Head of caudate nucleus (tissue), 42 donors: ENCODE measurements at places on chromosomes 13 and 19.

GRCh38 chr13:98394820-98395510 is 181.9 kb downstream of the STK24 start:
- DNase-seq: no peak

GRCh38 chr19:7862413-7862951 is 11.7 kb downstream of the PRR36 start:
- peak; percentile 58 for DNase-seq

DNA sequence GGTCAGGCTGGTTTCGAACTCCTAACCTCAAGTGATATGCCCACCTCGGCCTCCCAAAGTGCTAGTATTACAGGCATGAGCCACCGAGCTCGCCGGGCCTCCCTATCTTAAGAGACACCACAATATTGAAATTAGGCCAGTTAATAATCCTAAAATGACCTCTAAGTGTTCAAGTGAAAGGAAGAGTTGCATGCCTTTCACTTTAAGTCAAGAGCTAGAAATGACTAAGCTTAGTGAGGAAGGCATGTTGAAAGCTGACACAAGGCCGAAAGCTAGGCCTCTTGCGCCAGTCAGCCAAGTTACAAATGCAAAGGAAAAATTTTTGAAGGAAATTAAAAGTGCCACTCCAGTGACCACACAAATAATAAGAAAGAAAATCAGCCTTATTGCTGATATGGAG is 144.5 kb upstream of the FNDC3A start:
- no peak for DNase-seq

- DNase-seq: no peak
Measured at GRCh38 chr19:42306646-42307045, 4.2 kb upstream of the PAFAH1B3 start.

DNA sequence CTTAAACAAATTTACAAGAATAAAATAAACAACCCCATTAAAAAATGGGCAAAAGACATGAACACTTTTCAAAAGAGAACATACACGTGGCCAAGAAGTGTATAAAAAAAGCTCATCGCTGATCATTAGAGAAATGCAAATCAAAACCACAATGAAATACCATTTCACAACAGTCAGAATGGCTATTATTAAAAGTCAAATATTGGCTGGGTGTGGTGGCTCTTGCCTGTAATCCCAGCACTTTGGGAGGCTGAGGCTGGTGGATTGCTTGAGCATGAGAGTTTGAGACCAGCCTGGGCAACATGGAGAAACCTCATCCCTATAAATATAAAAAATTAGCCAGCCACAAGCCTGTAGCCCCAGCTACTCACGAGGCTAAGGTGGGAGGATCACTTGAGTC is 89.9 kb downstream of the UBL3 start:
- DNase-seq: no peak

DNA sequence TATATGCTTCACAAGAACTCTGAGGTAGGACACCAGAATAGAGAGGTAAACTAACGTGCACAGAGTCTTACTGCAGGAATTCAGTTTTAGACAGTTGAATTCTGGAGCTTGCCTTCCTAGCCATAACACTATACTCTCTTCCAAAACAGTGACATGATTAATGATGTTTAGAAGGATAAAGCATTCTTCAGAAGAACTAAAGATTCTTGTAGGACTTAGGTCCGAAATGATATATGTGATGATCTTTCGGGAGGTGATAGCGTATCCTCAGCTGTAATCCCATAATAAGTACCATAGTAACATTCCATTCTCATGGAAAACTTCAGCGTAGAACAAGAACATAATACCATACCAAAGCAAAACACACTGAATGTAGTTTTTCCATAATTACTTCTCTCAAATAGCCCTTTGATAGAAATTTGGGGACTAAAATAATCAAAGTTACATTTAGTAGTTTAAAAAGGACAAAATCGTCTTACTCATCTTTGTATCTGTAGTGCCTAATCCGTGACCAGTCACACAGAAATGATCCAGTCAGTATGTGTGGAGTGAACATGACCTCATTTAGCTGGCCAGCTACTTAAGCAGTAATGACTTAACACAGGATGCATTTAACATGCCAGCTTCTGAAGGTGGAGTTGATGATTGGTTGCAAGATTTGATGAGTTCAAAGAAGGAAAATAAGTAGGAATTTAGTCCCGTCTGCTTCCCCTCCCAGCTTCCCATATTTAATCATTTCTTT is 38.4 kb downstream of the PIBF1 start:
- no peak for DNase-seq

GRCh38 chr19:55519451-55520311 is 17.3 kb downstream of the SBK2 start:
- DNase-seq: no peak

DNA sequence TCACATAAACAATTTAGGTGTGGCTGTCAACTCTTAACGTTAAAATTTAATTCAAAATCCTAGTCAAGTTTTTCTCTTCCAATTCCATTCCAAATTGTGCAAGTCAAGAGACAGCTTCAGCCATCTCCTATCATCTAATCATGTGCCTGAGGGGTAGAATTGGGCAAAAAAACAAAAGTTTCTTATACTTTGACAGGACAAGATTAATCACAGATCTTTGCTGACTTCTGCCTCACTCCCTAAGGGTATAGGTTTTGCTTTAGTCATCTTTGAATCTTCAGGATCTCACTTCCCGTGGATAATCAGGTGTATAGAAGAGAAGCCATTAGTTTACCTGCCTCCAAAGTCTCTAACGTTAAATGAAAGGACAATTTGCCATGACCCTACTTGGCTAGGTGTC is 24.6 kb downstream of the RNF17 start:
- DNase-seq: no peak

GRCh38 chr13:91647361-91647990 is 249.1 kb downstream of the GPC5 start:
- no peak for DNase-seq

DNA sequence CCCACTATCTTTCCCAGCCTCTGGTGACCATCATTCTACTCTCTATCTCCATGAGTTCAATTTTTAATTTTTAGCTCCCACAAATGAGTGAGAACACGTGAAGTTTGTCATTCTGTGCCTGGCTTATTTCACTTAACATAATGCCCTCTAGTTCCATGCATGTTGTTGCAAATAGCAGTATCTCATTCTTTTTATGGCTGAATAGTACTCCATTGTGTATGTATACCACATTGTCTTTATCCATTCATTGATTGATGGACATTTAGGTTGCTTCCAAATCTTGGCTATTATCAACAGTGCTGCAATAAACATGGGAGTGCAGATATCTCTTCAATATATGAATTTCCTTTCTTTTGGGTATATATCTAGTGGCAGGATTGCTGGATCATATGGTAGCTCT is 22.9 kb upstream of the ZFP82 start:
- no peak for DNase-seq

GRCh38 chr13:105692769-105693168 is 842.7 kb downstream of the EFNB2 start:
- DNase-seq: no peak

GRCh38 chr13:51125495-51126226 is 14.6 kb upstream of the C13orf42 start:
- DNase-seq: peak; percentile 55

- DNase-seq: no peak
Measured at GRCh38 chr19:19382118-19382517, 23.4 kb upstream of the GATAD2A start.

DNA sequence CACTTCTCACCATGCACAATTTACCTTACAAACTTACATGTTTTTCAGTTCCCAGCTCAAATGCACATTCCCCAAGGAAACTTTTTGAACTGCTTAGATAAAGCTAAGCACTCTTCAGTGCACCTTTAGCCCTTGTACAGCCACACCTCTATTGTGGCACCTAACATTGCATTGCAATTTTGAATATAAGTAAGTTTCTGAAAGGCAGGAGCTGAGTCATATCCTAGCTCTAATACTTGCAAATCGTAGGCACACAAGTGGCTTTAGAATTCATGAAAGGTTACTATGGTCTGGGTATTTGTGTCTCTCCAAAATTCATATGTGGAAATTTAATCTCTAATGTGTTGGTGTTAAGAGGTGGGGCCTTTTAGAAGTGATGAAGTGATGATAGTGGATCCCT is 4.9 kb upstream of the ESD start:
- no peak for DNase-seq

- no peak for DNase-seq
Measured at GRCh38 chr19:11843722-11844121, 4.8 kb upstream of the ZNF439 start.

- DNase-seq: no peak
Measured at GRCh38 chr13:90510319-90510718, 837.2 kb upstream of the MIR17HG start.

- no peak for DNase-seq
Measured at GRCh38 chr13:38871275-38871674, 119.4 kb downstream of the STOML3 start.

DNA sequence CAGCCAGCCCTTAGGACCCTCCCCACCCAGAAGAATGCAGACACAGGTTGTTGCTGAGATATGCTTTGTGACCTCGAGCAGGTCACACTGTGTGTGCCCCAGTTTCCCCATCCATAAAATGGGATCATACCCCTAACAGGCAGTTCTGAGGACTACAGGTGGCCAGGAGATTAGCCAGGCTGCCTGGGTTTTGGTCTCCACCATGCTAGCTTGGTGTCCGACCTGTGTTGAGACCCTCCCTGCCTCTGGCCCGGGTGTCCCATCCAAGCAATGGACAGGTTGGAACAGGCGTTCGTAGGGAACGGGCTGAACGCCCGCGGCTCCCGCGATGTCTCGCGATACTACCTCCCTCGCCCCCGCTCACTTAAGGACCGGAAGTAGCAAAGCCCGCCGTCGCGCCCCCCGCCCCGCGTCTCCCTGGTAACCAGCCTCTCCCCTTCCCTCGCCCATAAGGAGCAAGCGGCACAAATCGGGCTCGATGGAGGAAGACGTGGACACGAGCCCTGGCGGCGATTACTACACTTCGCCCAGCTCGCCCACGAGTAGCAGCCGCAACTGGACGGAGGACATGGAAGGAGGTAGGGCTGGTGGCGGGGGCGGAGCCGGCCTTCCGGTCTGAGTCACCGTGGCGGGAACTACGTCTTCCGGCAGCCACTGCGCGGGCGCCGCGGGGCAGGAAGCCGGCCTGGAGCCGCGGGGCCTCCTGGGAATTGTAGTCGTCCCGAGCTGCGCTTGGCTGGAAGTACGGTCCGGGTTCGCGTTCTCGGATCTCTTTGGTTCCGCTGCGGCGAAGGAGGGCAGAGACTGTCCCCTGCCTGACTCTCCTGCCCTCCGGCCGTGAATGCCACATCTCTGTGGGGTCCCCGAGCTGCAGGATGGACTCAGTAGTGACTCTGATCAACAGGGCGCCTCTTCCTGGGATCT is 45.4 kb downstream of the SMIM24 start:
- DNase-seq: peak; percentile 96

DNA sequence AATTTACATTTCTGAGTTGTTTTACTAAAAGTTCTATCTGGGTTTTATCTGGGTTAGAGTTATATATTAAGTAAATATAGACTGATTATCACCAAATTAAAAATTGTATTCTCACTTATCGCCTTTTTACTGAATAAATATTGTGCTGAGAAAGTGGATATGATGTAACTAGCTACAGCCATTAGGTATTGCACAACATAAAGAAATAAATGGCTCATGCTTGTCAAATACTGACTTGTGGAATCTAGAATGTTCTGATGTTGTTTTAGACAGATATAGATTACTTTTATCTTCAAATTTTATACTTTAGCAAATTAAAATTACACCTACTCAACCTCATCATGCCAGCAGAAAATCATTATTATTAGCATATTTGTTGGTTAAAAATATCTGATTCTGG is 1277.1 kb upstream of the MIR17HG start:
- no peak for DNase-seq

DNA sequence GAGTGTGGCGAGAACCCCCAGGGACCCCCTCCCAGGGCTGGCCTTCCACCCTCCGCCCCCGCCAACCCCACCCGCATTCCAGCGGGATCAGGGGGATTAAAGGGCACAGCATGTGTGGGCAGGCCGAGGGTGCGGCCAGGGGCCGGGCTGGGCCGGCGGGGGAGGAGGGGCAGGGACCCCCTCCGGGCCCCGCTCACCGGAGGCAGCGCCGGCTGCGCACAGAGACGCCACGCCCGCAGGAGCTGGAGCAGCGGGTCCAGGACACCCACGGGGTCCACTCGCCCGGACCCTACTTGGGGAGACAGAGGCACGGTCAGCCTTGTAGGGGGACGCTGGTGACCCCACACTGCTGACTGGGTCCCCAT is 2.4 kb downstream of the ADAMTSL5 start:
- DNase-seq: no peak

GRCh38 chr13:35966024-35966423 is 165.2 kb downstream of the DCLK1 start:
- no peak for DNase-seq

DNA sequence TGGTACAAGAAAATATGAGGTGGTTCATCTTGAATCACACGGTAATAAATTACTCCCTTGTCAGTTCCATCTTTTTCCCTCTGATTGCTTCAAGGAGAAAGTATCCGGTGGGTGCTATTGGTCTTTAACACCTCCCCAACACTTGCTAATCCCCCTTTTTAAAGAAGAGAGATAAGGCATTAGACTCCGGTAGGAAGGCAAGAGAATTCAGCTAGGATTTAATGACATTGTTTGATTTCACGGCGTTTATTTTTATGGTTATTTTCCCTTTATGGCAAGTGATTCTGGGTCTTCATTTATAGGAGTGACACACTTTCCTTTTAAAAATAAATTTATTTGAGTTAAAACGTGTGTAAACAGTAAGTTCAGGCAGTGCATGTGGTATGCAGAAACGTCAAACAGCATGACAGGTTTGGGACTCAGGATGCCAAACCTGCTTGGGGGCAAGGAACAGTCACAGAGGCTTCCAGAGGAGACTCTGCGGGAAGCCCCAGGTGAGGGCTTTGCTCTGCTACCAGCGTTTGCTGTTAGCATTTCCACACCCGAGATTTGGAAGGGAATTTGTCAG is 36.5 kb downstream of the TSHZ3 start:
- no peak for DNase-seq

- DNase-seq: no peak
Measured at GRCh38 chr13:29948791-29949190, 98.4 kb upstream of the UBL3 start.
